Fibroblast of villous mesenchyme (primary cell): ENCODE measurements at places on chromosomes 3 and 15. TPM values are rescaled to one million over a fixed set of nuclear protein-coding genes. Genes with fewer than 3 reads are reported as not detected.

Gene ITIH1
- total RNA-seq = not detected in 2 replicates

Gene STAB1
- under 0.01 and 0.43 TPM in 2 replicates for total RNA-seq

Gene CISH
- total RNA-seq = 0.86 and 0.97 TPM in 2 replicates

Gene CKMT1B
- not detected in 2 replicates for total RNA-seq

Gene GRIP2
- total RNA-seq = 0.64 and 1.7 TPM in 2 replicates

Gene LRRC34
- 3.5 and 4.3 TPM in 2 replicates for total RNA-seq

Gene SLC4A7
- 52.2 and 78.2 TPM in 2 replicates for total RNA-seq

Gene CHST2
- total RNA-seq = 22.5 and 40.2 TPM in 2 replicates

Gene COL6A5
- total RNA-seq = under 0.01 TPM in 2 replicates

Gene NAALADL2
- 13.4 and 16.4 TPM in 2 replicates for total RNA-seq

Gene LARP6
- 36.7 and 46.7 TPM in 2 replicates for total RNA-seq

Gene GATM
- under 0.01 and 0.32 TPM in 2 replicates for total RNA-seq

Gene ENTPD3
- total RNA-seq = under 0.01 TPM in 1 of 2 replicates, not detected in the other

Gene ZNF385D
- total RNA-seq = 0.64 and 1.7 TPM in 2 replicates

Gene INSYN1
- total RNA-seq = under 0.01 and 0.64 TPM in 2 replicates

Gene ZNF80
- total RNA-seq = under 0.01 TPM in 1 of 2 replicates, not detected in the other

Gene GPR62
- under 0.01 TPM in 1 of 2 replicates, not detected in the other for total RNA-seq

Gene ALPK3
- 0.86 and 1.3 TPM in 2 replicates for total RNA-seq

Gene TGM5
- not detected in 2 replicates for total RNA-seq

Gene GPR87
- 0.43 TPM in 1 of 2 replicates, not detected in the other for total RNA-seq

Gene ILDR1
- not detected in 2 replicates for total RNA-seq

Gene FBLN2
- 30.2 and 50.6 TPM in 2 replicates for total RNA-seq

Gene LYZL4
- not detected in 2 replicates for total RNA-seq

Gene C3orf22
- not detected in 2 replicates for total RNA-seq

Gene SOX14
- not detected in 2 replicates for total RNA-seq

Gene RARRES1
- total RNA-seq = 6.4 and 8.2 TPM in 2 replicates

Gene FBXO40
- under 0.01 TPM in 1 of 2 replicates, not detected in the other for total RNA-seq

Gene CLSTN2
- 5.8 and 7.3 TPM in 2 replicates for total RNA-seq

Gene CCDC39
- total RNA-seq = under 0.01 TPM in 1 of 2 replicates, not detected in the other

Gene CFAP20DC
- 1.3 and 1.7 TPM in 2 replicates for total RNA-seq

Gene CD200
- total RNA-seq = 1.3 TPM in 2 replicates

Gene EOMES
- not detected in 2 replicates for total RNA-seq

Gene PLA2G4D
- total RNA-seq = not detected in 2 replicates

Gene ADGRG7
- total RNA-seq = not detected in 2 replicates
